ENCODE measurements at places on chromosomes 16 and 17.
A peak's percentile ranks its signal among the peaks of the same experiment; 100 is the strongest.

DNA sequence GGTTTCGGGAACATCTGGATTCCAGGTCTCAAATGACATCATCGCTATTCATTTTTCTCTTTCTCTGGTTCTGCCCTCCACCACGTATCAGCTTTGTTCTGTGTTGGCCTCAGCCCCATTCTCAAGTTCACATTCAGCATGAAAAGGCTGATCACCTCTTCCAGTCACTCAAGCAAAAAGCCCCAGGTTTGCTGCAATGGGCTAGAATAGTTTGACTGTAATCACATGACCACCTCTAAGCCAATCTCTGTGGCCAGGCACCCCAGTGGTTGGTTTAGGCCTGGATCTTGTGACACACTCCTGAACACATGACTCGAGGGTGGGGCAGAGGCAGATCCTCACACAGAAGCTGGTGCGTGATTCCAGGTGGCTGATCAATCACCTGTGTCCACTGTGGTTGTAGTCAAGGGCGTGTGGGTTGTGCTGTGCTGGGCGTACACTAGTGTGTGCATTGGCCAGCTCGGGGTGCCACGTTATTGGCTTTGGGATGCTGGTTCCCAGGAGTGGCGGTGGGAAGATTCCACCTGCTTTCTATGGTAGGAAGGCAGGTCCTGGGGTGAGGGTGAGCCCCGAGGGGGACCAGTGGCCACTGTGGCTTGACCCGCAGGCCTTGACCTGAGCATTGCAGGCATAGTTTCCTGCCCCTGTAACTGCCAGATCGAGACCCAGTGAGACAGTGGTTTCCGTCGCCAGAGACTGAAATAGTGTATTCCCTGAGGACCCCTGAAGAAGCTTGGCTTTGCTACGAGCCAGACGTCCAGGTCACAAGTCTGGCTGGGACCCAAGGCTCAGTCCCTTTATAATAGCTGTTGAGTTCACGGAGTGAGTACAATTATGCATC is 12.0 kb downstream of the EEF2K start:
- DNase-seq: no peak

GRCh38 chr17:32461498-32461852 is 17.2 kb downstream of the PSMD11 start:
- no peak for DNase-seq

- no peak for DNase-seq
Measured at GRCh38 chr16:52229471-52229870, 317.5 kb downstream of the TOX3 start.

GRCh38 chr16:27703545-27703944 is 153.6 kb downstream of the KATNIP start:
- no peak for DNase-seq

DNA sequence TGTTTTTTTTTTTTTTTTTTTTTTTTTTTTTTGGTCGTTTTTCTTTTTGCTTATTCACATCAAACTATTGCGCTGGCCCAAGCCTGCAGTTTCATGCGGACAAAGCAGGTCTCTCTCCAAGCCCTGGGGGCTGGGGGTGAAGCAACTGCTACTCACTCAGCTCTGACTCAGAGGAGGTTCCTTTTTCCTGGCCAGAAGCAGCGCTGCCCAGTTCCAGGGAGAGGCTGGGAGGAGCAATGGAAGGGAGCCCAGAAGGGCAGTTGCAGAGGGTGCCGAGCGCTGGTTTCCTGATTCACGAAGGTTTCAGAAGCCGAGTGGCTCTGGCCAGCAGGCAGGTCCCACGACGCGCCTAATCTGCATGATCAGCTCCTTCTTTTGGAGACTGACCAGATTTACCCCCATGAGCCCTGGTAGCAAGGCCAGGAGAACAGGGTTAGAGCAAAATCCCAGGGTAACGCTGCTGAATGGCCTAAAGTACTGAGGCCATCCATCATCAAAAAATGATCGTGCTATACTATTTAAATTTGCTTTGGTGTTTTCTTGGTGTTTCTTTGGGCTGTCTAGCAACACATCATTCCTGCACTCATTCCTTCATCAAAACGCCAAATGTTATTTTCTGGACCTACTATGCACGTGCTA is 144.7 kb upstream of the SOX9 start:
- peak; percentile 32 for DNase-seq

DNA sequence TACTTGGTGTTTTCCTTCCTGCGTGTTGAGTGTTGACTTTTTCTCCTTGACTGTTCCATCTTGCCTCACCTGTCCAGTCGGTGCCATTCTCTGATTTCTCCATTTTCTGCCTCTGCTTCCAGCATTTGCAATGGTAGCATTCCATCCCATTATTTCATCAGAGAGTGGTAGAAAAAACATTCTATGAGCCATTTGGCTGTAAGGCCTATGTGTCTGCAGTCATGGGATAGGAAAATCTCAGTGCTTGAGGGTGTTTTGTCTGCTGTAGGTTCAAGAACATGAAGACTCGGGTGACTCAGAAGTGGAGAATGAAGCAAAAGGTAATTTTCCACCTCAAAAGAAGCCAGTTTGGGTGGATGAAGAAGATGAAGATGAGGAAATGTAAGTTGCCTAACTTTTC is 2.7 kb downstream of the UTP18 start:
- DNase-seq: no peak

DNA sequence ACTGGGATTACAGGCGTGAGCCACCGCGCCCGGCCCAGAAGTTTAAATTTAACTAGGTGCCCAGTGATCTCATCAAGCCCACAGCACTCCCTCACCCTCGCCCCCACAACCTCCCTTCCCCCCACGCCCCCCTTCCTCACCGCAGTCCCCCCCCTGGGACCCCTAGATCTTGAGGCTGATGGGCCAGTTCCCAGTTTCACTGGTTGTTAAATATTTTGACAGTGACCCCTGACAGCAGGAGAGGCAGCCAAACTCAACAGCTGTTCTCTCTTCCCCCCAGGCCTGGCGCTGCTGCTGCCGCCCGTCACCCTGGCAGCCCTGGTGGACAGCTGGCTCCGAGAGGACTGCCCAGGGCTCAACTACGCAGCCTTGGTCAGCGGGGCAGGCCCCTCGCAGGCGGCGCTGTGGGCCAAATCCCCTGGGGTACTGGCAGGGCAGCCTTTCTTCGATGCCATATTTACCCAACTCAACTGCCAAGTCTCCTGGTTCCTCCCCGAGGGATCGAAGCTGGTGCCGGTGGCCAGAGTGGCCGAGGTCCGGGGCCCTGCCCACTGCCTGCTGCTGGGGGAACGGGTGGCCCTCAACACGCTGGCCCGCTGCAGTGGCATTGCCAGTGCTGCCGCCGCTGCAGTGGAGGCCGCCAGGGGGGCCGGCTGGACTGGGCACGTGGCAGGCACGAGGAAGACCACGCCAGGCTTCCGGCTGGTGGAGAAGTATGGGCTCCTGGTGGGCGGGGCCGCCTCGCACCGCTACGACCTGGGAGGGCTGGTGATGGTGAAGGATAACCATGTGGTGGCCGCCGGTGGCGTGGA is 15.6 kb downstream of the QPRT start:
- no peak for DNase-seq

DNA sequence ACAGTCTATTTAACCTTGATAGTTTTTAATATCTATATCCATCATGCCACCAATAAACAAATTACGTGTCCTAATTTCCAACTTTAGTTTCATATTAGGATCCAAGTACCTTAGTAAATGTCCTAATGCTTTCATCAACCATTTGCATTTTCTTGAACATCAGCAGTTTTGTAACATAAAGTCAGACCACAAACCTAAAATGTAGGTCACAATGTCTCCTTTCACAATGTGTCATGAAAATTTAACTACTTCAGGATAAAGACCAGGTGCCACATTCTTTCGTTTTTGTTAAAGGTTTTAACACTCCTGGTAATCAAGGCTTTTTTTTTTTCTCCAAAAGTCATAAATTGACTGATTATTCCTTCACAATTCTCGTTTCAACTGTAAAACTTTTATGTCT is 310.7 kb upstream of the PMFBP1 start:
- DNase-seq: no peak

DNA sequence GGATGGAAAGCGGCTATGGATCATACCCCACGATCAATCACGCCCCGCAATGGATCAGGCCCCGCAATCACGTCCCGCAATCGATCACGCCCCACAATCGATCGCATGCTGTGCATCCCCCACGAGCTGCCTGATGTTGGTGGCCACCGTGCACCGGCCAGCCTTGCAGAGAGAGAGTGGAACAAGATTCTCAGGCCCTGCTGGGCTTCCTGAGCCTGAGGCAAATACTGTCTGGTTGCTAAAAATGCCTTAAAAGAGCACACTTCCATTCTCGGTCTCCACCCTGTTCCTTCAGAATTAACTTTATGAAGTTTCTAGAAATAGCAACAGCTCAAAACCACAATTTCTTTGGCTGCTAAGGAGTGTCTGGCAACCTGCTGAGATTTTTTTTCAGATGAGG is 81.5 kb downstream of the VPS53 start:
- DNase-seq: no peak

- DNase-seq: peak; percentile 75
Measured at GRCh38 chr16:46673320-46674013, 15.5 kb downstream of the VPS35 start.

GRCh38 chr17:5898406-5898805 is 171.8 kb upstream of the WSCD1 start:
- DNase-seq: no peak

DNA sequence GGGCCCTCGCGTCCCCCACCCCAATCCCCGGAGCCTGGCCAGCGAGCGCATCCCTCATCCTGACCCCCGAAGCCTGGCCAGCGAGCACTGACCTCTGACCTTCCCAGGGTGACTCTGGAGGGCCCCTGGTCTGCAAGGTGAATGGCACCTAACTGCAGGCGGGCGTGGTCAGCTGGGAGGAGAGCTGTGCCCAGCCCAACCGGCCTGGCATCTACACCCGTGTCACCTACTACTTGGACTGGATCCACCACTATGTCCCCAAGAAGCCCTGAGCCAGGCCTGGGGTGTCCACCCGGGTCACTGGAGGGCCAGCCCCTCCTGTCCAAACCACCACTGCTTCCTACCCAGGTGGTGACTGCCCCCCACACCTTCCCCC is 2.3 kb downstream of the TPSD1 start:
- no peak for DNase-seq

GRCh38 chr17:79009397-79010303 is at the start of gene CANT1:
CANT1 (minus strand) TSS chr17:79009764; CDS start chr17:78997622, 12,142 bp downstream.
- peak; percentile 51 for DNase-seq

GRCh38 chr16:30700491-30700890 is 1.5 kb downstream of the SRCAP start:
- DNase-seq: no peak

DNA sequence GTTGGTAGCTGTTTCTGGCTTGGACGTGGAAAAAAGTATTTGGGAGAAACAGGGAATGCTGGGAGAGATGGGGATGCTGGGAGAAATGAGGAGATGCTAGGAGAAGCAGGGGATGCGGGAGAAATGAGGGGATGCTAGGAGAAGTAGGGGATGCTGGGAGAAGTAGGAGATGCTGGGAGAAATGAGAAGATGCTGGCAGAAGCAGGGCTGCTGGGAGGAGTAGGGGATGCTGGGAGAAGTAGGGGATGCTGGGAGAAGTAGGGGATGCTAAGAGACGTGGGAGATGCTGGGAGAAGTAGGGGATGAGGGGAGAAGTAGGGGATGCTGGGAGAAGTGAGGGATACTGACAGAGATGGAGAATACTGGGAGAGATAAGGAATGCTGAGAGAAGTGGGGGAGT is 45.6 kb upstream of the IL34 start:
- DNase-seq: no peak

DNA sequence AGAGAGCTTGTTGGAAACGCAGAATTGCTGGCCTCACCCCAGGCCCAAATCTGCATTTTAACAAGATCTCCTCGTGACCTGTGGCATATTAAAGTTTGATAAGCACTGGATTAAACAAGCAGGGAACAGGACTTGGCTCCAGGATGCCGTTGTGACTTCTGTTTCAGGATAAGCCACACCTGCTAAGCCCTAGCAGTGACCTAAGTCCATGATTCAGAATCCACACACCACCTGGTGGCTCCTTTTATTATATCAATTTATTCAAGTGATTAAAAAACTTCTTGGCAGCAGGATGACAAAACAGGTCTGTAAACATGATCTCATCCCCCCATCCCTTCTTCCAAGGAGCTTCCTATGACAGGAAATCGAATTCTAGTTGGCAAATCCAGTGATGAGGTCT is 9.1 kb downstream of the NAGPA start:
- peak; percentile 43 for DNase-seq

DNA sequence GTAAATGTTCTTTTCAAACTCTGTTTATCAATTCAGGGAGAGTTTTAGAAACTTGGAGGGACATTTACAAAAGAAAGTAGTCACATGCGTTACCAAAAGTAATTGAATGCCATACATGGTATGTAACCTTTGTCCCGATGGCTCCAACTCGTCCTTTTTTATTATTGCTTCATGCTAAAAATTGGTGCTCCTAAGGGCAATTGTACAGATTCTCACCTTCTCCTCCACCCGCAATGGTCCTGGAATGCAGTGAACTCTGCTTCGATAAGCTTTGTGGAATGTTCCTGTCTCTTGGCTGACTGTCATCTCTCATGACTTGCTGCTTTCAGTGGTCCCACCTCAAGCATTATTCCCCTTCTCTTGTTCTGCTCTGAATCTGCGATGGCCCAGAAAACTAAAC is 20.9 kb downstream of the GNAO1 start:
- no peak for DNase-seq

GRCh38 chr17:73255671-73256181 is 6.0 kb downstream of the CPSF4L start:
- peak; percentile 50 for DNase-seq

- no peak for DNase-seq
Measured at GRCh38 chr16:70757183-70757582, 43.8 kb downstream of the VAC14 start.

DNA sequence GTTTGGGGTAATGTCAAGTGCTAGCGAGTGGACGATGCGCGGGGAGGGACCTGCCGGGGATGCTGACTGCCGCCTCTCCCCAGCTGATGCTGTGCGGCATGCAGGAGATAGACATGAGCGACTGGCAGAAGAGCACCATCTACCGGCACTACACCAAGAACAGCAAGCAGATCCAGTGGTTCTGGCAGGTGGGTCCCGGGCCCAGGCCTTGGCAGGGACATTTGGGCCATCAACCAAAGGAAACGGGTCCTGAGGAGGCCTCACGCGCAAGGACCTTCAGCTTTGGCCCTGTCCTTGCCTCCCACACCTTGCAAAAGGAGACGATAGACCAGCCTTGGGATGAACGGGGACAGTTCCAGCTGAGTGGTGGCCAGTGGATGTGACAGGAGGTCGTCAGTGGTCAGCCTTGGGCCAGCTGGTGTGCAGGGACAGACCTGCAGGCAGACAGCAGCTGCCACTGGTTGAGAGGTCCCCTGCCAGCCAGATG is 13.6 kb upstream of the CLEC18A start:
- no peak for DNase-seq

- peak; percentile 58 for DNase-seq
Measured at GRCh38 chr16:74607962-74608356, 1.0 kb upstream of the GLG1 start.

DNA sequence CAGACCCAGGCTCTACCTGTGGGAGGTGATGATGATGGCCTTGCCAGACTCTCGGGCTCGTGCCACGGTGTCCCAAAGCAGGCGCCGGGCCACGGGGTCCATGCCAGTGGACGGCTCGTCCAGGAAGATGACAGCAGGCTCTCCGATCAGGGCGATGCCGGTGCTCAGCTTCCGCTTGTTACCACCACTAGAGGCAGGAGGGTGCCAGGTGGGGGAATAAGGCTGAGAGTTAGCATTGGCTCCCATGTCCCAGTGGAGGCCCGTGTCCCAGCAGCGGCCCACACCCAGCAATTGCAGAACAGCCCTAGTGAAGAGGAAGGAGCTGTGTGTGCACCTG is 10.3 kb upstream of the RNPS1 start:
- DNase-seq: no peak

- no peak for DNase-seq
Measured at GRCh38 chr16:76226011-76226410, 51.2 kb upstream of the CNTNAP4 start.
